Urinary bladder (tissue), 4 donors: ENCODE measurements at places on chromosomes 1 and 21. TPM values are rescaled to one million over a fixed set of nuclear protein-coding genes. Genes with fewer than 3 reads are reported as not detected.

The SLC1A7 gene
- not detected for total RNA-seq

DNA sequence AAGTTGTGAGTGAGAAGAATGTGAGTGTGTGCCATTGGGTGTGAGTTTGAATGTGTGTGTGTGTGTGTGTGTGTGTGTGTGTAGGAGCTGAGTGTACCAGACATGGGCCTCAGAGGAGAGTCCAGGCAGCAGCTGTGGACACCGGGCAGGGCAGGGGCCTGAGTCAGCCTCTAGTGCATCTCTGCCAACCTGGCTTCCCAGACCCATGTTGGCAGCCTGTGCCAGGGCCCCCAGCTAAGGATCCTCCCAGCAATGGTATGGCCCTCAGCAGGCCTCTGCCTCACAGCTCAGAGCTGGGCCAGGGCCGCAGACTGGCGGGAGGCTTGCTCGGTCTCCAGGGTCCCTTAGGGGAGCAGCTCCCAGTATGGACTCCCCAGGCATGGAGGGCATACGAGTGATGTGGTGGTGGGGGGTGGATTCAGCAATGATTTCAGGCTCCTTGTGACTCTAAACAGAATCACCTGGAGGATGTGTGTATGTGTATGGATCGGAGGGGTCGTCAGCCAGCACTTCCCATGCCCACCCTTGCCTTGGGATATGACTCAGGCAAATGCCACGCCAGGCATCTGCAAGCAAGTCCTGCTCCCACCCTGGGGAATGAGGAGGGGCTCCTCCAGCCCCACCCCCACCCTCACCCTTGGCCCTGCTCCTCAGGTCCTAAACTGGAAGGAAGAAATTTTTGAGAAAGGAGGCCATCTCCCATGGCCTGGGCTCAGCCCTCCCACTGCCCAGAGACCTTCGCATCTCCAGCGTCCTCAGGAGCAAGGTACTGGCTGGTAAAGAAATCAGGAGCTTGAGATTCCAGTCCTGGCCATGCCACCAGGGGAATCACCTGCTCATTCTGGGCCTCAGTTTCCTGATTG, 1.8 kb upstream of the FOXO6 start:
- no peak for DNase-seq

The LCE1D gene
- total RNA-seq = not detected

DNA sequence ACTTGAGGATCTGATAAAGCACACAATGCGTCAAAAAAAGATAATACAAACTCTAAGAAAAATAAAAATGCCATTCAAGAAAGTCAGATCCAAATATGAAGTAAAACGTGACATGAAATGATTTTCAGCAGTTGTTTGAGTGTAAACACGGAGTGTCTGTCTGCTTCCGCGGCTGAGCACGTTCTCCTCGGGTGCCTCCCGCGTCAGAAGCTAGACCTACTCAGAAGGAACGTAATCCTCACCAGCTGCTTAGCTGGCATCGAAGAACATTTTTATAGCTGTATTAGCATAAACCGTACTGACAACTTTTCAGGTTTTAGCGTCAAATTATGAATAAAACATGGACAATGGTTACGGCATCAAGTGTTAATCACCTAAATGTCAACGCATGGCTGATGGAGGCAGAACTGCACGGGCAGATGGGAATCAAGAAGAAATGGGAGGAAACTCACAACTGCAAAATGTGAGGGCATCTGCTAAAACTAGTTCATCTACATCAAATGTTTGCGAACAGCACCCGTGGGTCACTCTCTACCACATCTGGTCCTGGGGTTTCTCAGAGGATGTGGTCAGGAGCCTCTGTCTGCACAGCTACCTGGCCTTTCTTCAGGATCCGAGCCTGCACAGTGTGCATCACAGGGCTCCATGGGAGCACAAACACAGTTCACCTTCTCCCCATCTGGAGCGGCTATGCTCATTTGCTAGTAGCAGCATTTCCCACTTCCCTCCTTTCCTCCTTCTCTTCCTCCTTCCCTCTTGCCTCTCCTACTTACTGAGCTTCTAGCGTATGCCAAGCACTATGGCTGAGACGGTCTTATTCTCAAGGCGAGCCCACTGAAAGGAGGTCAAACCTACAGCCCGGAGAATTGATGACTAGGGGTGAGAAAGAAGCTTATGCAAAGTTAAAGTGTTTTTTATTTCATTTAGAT, 40.0 kb downstream of the RCAN1 start:
- no peak for DNase-seq

- DNase-seq = no peak
Observed at GRCh38 chr1:180793451-180793850, 119.2 kb upstream of the KIAA1614 start.
